Cardiac muscle cell (in vitro differentiated cells and primary cell): ENCODE measurements at places on chromosomes 1 and 21. TPM values are rescaled to one million over a fixed set of nuclear protein-coding genes. Genes with fewer than 3 reads are reported as not detected.

Gene POGZ
- 29.0 and 48.6 TPM in 2 replicates for total RNA-seq

Gene HTR6
- total RNA-seq, result not detected in 2 replicates

Gene IL10RB
- 7.5 and 8.4 TPM in 2 replicates for total RNA-seq

Gene FAM110D
- 4.7 and 6.8 TPM in 2 replicates for total RNA-seq

Gene MRAP
- not detected in 2 replicates for total RNA-seq

Gene PTPRF
- total RNA-seq, result 33.9 and 72.8 TPM in 2 replicates

Gene S100A11
- total RNA-seq, result 22.5 and 29.6 TPM in 2 replicates

Gene LIN9
- total RNA-seq, result 11.3 and 12.6 TPM in 2 replicates

Gene SPRR4
- total RNA-seq, result not detected in 2 replicates

Gene GDAP2
- 5.7 and 16.5 TPM in 2 replicates for total RNA-seq

Gene PROK1
- 0.24 TPM in 1 of 2 replicates, not detected in the other for total RNA-seq

- H3K4me3 ChIP-seq, result no peak overlapping the region
- H3K27me3 ChIP-seq, result no peaks in the 10 kb centered on the region
- no peaks in the 10 kb centered on the region for H3K36me3 ChIP-seq
- no peak overlapping the region for H3K27ac ChIP-seq
These were observed 168.0 kb downstream of the CLEC20A start for GRCh38 chr1:178328728-178329127.

DNA sequence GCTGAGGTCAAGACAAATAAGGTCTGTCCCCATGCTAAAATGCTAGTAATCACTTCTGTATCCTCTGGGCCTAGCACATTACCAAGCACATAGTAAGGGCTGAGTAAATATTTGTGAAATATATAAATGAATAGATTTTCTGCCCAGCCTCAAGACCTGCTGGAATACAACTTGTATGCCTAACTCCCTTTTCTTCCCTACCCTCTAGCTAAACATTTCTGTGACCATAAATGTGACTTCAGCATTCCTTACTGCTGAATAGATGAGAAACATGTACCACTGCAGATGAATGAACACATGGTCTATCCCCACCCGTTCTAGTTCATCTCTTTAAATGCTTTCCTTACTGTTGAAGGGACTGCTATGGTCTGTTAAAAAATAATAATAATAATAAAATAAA lies 209.0 kb upstream of the HOOK1 start:
- no peaks in the 10 kb centered on the region for H3K36me3 ChIP-seq
- no peak overlapping the region for H3K4me3 ChIP-seq
- DNase-seq, result no peak
- H3K27ac ChIP-seq, result no peak overlapping the region

DNA sequence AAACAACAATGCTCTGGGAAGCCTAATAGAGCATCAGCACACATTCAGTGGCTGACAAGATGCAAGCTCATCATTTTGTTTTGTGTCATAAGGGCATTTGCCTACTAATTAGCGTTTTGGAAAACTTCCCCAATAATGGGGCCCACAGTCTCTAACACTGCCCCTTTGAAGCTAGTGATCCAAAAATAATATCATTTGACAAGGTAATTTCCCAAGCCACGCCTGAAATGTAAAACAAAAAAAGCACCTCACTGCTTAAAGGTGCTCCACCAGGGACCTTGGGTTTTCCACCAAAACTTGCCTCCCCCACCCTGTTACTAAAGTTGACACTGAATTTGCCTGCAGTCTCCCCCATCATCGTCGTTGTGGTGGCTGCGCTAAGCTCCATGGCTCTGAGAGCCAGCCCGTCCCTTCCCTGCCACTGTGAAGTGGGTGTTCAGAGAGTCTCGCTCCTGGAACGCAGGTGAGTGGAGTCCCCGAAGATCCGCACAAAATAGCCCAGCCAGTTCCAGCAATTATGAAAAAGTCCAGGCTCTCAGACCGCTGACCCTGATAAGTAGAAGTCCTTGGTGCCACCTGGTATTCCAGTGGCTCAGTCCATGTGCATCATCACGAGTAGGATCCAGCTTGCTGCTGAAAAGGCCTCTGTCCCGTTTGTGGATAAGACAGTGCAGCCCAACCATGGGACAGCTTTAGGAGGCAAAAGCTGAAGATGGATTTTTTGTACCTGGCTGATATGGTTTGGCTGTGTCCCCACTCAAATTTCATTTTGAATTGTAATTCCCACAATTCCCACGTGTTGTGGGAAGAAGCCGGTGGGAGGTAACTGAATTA lies 52.2 kb downstream of the RAB3GAP2 start:
- H3K4me3 ChIP-seq, result no peak overlapping the region
- peaks cover 8% of the 10 kb centered on the region for H3K4me1 ChIP-seq
- H3K27me3 ChIP-seq, result no peaks in the 10 kb centered on the region
- H3K36me3 ChIP-seq, result no peaks in the 10 kb centered on the region
- H3K27ac ChIP-seq, result peak overlapping the region; percentile 52
- no peak for DNase-seq

DNA sequence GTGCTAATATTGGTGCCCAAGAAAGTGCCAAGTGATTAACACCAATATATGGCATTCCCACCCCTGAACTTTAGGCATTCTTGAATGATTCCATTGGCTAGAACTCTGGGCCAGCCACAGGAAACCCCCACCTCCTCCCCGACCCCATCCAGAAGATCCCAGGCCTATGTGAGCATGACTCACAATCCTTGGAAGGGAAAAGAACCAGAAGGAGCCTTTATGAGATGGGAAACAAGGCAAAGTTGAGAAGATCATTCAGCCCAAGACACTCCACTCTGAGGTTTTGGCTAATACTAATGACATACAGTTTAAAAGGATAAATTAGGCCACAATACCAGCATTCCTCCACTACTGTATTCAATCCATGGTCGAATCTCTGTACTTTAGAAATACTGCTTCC lies 21.8 kb downstream of the ELK4 start:
- H3K27ac ChIP-seq, result no peak overlapping the region
- H3K4me3 ChIP-seq, result no peak overlapping the region
- H3K27me3 ChIP-seq, result no peaks in the 10 kb centered on the region
- H3K4me1 ChIP-seq, result no peaks in the 10 kb centered on the region
- peak; percentile 58 for DNase-seq
- H3K36me3 ChIP-seq, result peaks cover 6% of the 10 kb centered on the region

DNA sequence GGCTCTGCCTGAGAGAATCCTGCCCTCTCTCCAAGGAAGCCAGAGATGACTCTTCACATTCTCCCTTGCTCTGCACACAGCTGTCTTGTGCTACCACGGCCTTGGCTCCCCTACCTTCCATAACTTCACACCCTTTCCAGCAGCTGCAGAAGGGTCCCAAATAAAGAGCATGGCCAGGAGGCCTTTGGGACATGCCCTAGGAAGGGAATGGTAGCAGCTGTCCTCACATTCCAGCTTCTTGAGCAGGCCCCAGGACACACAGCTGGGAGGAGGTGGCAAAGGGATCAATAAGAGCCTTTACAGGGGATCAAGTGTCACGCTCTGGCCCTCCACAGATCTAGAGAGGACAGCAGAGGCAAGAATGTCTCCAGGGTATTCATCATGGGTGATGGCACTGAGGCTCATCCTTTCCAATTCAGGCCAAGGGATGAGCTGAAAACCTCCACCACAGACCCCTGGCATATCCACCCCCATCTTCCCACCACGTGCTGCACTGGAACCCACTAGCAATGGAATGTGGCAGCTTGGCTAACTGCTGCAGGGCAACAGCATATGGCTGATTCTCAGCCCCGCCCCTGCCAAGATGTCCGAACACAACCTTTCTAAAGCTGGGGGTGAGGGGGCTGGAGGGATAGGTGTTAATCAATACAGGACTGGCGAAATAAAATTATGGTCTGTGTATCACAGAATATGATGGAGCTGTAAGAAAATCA lies 17.8 kb upstream of the RAB29 start:
- DNase-seq, result no peak
- H3K27me3 ChIP-seq, result no peaks in the 10 kb centered on the region
- peaks cover 60% of the 10 kb centered on the region for H3K36me3 ChIP-seq
- H3K4me3 ChIP-seq, result no peak overlapping the region

DNA sequence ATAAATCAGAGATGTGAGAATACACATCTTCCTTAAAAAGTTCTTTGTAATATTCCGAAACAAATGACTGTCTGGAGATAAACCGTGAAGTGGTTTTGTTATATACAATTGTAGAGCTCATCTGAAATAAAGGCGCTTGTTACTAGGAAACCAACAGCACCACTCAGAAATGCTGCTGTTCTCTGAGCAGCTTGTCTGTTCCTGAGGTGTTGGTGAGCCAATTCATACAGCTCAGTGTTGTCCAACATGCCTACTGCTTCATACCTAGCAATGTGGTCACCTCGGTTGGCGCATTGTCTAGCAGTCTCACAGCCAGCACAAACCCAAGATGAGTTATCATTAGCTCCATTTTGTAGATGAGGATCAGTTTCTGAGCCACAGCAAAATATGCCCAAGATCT lies 44.4 kb downstream of the GFI1 start:
- H3K4me3 ChIP-seq, result no peak overlapping the region
- DNase-seq, result no peak
- H3K27ac ChIP-seq, result no peak overlapping the region
- no peaks in the 10 kb centered on the region for H3K27me3 ChIP-seq
- no peaks in the 10 kb centered on the region for H3K36me3 ChIP-seq
- peaks cover 5% of the 10 kb centered on the region for H3K4me1 ChIP-seq

DNA sequence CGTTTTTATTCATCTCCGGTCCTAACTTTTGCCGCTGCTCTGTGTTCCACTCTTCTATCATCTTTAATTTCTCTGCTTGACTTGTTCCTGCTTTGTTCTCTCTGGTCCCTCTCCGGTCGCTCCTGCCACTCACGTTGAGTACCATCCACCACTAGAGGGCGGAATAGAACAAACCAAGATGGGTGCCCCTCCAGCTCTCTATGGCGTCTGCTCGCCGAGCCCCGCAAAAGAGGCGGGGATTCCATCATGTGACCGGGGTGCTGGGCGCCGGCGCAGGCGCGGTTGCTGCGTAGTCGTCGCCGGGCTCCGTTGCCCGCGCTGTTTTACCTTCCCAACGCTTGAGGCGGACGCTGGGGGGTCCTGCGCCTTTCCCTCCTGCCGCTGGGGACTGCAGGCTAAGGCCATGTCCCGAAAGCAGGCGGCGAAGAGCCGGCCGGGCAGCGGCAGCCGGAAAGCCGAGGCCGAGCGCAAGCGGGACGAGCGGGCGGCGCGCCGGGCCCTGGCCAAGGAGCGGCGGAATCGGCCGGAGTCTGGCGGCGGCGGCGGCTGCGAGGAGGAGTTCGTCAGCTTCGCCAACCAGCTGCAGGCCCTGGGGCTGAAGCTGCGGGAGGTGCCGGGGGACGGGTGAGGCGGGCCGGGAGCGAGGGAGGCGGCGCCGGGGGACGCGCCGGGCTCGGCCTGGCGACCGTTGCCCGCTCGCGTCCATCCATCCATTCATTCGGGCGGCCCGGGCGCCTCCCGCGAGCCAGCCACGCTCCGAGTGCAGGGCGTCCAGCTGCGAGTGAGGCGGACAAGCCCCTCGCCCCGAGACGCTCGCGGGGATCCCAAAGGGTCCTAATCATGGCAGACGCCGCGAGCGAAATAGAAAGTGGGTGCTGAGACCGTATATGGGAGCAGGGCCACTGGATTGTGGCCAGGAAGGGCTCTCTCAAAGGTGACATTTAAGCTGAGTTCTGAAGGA lies at the start of gene OTUD3:
Gene OTUD3, plus strand, starts transcription at position 285 of the 961 bp plus-strand sequence. Its CDS starts 119 bp downstream, at position 404.
- no peaks in the 10 kb centered on the region for H3K36me3 ChIP-seq
- peak within 1 kb of the TSS; percentile 96 for H3K27ac ChIP-seq
- peak within 1 kb of the TSS; percentile 60 for H3K4me3 ChIP-seq
- H3K27me3 ChIP-seq, result no peaks in the 10 kb centered on the region

DNA sequence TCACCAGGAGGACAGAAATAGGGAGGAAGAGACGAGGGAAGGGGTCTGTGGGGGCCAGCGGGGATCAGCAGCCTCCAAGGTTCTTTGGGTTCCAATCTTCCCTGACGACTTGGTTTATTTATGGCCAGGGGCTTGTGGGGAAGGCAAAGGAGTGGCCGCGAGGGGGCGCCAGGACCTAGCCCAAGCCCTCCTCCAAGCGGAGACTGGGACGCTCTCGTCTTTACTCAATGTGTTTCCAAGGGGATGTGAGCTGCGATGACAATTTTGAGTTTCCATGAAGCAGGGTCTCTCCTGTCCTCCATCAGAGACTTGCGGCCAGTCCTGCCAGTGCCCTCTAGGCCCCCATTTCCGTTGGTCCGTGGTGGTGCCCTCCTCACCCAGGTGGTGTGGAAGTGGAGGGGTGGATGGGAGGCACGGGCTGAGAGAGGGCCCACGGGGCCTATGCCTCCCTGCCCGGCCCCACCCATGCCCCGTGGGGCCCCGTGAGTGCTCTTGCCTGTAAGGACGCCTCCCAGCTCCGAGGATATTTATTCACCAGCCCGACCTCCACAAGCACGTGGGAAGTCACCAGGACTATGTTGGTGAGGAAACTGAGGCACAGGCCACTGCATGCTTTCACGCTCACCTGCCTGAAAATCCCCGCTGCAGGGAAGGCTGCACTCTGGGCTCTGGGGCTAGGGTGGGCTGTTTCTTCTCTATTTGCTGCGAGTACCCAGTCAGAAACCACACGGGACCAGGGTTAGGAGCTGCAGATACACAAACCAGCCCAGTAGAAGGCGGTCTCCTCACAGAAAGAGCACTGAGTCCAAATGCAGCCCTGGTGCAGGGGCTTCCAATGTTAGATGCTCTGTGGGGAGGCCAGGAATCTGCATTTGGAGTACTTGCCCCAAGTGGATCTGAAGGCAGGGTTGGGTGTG lies 26.5 kb downstream of the DMRTB1 start:
- peaks cover 8% of the 10 kb centered on the region for H3K27me3 ChIP-seq
- no peaks in the 10 kb centered on the region for H3K4me1 ChIP-seq
- H3K36me3 ChIP-seq, result no peaks in the 10 kb centered on the region

DNA sequence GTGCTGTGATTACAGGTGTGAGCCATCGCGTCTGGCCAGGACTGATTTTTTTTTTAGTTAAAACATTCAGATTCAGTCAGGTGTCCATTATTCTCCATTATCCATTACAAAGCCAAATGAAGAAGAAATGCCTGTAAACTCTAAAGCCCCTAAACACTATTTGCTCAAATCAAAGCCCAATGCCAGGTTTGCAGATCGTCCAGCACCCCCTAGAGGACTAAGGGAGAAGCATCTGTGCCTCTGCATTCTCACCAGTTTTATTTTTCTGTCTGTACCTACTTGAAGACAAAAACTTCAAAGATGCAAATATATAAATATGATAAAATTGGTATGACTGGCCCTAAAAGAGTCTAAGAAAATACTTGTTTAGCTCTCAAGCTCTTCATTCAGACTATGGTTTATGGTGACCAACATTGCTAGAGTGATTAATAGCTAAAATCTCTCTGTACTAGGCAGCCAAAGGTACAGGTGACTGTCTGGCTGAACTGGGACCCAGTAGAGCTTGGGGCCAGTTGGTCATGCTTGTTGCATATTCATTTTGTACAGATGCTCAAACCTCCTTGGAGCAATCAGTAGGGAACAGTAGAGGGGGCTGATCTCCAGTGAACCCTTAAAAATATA lies 138.4 kb downstream of the SYT2 start:
- H3K27me3 ChIP-seq, result no peaks in the 10 kb centered on the region
- H3K36me3 ChIP-seq, result peaks cover 48% of the 10 kb centered on the region
- H3K4me1 ChIP-seq, result peaks cover 24% of the 10 kb centered on the region
- peak; percentile 77 for DNase-seq
- no peak overlapping the region for H3K4me3 ChIP-seq
- peak overlapping the region; percentile 25 for H3K27ac ChIP-seq

GRCh38 chr1:93662481-93663207 lies 19.0 kb downstream of the BCAR3 start:
- no peaks in the 10 kb centered on the region for H3K36me3 ChIP-seq
- no peaks in the 10 kb centered on the region for H3K27me3 ChIP-seq
- no peak overlapping the region for H3K4me3 ChIP-seq
- no peak overlapping the region for H3K27ac ChIP-seq
